Stimulated activated CD4-positive, alpha-beta T cell treated with anti-CD3 and anti-CD28 coated beads, Interleukin-1b, Interleukin-23, amount 100 ng/mL, for 1 hour (primary cell): ENCODE measurements at places on chromosomes 5 and 9.

- DNase-seq: no peak
Observed at GRCh38 chr5:37208883-37209797, 40.0 kb downstream of the CPLANE1 start.

- DNase-seq: no peak
Observed at GRCh38 chr5:135234666-135235401, 164.2 kb downstream of the MACROH2A1 start.

- no peak for DNase-seq
Observed at GRCh38 chr5:84274585-84275468, 109.9 kb downstream of the EDIL3 start.

DNA sequence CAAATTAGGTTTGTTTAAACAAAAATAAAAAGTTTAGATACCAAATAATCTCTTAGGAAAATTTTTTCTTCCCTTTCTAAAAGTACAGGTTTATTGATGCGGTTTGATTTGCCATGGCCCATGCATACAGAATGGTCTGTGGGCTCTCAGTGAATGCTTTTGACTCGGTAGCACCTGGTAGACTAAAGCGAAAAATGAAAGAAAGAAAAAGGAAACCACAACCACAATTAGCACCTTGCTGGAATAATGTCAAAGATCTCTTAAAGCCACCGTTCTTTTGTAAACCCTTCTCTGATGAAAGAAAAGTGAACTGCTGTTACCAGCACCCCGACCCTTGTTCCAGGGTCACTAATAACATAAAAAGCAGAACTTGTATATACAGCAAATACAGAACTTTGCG is 157.9 kb downstream of the NFIB start:
- no peak for DNase-seq

GRCh38 chr5:101206534-101206933 is 303.5 kb upstream of the ST8SIA4 start:
- DNase-seq: no peak

DNA sequence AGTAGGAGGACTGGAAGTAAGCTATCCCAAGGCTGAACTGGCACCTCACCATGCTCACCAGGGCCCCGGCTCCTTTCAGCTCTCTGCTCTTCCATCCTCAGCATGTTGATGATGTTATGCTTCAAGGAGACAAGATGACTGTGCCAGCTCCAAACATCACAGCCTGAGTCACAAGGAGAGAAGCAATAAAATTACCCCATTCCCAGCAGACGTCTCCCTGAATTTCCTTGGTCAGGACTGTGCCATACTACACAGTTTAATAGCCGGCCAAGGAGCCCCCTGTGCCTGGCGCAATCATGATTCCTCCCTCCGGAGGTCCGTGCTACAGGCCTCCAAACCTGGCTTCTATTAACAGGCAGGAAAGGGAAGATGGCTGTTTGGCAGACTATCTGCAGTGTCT is 51.2 kb upstream of the ROR2 start:
- no peak for DNase-seq

- no peak for DNase-seq
Observed at GRCh38 chr5:168251259-168251658, 40.2 kb upstream of the WWC1 start.

DNA sequence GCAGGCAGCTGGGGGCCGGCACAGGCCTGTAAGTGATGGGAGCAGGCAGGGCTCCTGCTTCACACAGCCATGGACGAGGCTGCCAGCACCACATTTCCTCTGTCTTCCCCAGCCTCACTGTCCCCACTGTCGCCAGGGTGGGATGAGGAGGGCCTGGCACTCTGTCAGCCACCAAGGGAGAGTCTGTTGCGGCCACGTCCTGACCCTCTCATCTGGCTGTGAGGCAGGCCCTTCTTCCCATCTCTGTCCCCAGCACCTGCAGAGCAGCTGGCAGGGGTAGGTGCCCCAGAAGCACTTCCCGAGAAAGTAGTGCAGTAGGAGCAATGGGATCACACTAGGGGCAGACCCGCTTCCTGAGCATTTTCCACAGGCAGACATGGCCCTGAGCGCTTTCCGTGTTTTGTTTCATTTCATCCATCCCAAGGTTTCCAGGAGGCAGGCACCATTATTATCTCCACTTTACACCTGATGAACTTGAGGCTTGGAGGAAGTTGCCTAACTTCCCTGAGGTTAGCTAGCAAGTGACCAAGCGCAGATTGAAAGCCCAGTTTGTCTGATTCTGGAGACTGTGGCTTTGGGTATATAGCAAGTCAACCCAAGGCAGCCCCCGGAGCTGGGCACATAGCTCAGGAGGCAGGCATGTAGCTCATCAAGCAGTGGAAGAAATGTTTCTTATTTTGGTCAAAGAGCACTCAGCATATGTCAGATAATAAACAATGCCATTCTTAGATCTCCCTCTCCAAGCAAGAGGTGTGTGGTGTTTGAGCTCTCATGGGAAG is 202.4 kb downstream of the DAB2IP start:
- DNase-seq: no peak
